ENCODE measurements at places on chromosomes 3 and 15.
A peak's percentile ranks its signal among the peaks of the same experiment; 100 is the strongest.

DNA sequence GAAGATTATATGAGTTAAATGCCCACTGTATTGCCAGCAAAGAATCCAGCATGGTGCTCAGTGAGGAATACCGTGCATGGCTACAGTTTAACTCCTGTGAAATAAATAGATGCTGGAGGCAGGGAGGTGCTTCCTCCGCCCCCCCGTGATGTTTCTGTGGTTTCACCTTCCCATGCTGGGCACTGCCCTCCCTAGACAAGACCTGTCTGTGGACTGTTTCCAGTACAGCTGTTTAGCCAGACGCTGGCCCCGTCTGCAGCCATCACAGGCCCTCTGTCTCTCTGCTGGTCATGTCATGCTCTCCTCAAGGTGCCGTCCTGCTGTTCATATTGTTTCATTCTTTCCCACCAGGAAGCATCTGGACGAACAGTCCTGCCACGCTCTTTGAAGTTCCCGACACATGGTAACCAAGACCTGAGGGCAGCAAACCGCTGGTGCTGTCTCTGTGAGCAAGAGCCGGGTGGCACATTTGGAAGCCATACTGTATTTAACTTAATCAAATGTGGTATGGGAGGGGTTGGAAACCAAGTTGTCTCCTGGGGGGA, 31.4 kb downstream of the GOLGA8S start:
- no peak for DNase-seq

GRCh38 chr3:190345878-190346277, 23.6 kb upstream of the CLDN1 start:
- DNase-seq: no peak

- no peak for DNase-seq
Observed at GRCh38 chr3:16632395-16632794, 27.2 kb upstream of the DAZL start.

GRCh38 chr3:127679534-127680145, 6.9 kb downstream of the ABTB1 start:
- no peak for DNase-seq

GRCh38 chr3:4343258-4343657, 40.1 kb downstream of the SETMAR start:
- DNase-seq: no peak

DNA sequence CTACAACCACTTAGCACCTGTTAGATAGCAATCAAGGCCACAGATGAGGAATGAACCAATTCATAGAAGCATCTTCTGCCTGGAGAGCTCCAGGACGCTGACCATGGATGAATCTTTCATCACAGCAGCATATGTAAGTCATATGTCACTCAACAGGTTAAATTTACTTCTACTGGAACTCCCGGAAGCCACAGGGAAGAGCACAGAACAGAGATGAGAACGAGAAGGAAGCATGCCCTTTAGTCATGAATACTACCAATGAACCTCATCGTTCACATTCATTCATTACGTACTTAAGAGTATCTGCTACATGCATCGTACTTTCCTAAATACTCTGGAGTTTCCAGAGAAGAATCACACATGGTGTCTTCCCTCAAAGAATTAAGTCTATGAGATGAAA, 192.8 kb downstream of the STT3B start:
- no peak for DNase-seq

GRCh38 chr15:78840661-78841375, 29.6 kb upstream of the ADAMTS7 start:
- no peak for DNase-seq

GRCh38 chr3:129432671-129433070, 4.2 kb upstream of the EFCAB12 start:
- DNase-seq: no peak

DNA sequence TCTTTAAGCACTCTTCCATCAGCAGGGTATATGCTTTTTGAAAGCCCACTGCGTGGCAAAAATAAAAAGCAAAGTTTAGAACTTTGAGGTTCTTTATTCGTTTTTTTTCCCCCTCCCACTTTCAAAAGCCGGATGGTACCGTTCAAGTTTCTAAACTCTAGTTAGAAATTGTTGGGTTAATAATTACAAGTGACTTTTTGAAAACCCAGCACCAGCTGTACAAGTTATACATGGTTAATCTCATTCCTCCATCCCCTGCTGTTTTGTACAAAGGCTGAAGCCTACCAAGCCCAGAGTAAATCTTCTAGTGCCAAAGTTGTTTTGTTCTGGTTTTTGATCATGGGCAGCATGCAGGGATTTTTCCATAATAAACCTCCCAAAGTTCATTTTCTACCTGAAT, 48.6 kb downstream of the WDR72 start:
- DNase-seq: no peak

GRCh38 chr3:118628704-118629341, 405.8 kb downstream of the IGSF11 start:
- peak; percentile 62 for DNase-seq

- no peak for DNase-seq
Observed at GRCh38 chr3:164577667-164578210, 500.6 kb downstream of the SI start.

- no peak for DNase-seq
Observed at GRCh38 chr3:184275961-184276910, at the start of gene ECE2. Gene ECE2, plus strand, starts transcription at chr3:184276022. Its CDS starts 132 bp downstream, at chr3:184276154.

GRCh38 chr3:163058031-163058854, 1561.6 kb downstream of the OTOL1 start:
- no peak for DNase-seq

- DNase-seq: peak; percentile 49
Observed at GRCh38 chr15:90869601-90870353, 1.4 kb downstream of the FURIN start.

DNA sequence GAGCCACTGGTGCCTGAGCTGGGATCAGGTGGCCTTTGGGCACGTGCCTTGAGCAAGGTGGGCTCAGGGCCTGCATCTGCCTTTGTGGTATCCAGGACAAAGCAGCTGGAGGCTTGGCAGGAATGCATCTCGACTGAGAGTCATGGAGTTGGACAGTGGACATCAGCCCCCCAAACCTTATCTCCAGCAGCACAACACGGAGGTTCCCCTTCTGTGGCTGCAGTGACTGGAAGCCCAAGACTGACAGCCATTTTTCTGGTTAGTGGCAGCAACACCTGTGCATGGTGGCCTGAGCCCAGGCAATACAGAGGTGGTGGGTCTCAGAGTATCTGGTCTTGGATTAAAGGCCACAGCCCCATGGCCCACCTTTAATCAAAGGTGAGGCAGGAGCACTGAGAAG, 27.8 kb upstream of the TSEN2 start:
- DNase-seq: no peak

- no peak for DNase-seq
Observed at GRCh38 chr3:76063019-76063418, 277.7 kb upstream of the ZNF717 start.

DNA sequence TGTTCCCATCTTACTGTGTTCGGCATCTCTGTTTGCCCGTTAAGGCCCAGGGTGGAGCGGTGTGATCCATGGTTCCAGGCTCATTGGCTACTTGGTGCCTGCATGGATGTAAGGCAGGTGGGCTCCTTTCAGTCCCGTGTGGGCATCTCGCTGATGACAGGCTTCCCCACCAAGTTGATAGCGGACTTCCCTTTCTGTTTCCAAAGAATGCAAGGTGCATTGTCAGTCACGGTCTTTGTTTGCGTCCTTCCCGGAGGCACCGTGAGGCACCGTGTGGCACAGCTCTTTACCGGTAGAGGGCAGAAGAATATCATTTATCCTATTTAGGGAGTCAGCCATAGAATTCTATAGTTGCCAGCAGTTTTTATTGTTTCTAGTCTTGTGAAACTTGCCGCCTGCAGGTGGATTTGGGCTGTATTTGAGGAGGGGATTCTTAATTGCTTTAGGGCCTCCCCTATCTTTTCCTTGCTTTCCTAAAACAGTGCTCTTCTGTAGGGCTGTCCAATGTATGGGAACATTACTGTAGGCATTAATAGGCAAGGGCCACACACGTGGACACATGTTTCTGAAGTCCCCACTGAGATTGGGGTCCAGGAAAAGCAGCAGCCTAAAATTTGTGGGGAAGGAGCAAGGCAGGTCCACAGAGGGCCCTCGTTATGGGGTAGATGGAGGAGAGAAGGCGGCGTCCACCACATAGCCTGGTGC, 244.1 kb downstream of the SLCO3A1 start:
- peak; percentile 75 for DNase-seq

DNA sequence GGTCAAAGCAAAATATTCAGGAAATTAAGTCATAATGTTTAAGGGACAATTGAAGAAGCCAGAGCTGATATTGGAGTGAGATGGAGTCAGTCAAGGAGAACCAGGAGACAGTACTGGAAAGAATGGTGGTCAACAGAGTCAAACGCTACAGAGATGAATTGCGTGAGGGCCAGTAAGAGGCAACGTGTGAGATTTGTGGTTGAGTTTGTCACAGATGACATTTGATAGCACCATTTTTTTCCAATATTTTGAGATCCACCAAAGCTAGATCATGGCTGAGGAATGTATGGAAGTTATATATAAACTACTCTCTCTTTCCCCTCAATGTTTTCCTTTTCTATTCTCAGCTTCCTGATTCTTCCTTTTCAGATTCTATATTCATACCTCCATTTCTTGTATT, 375.1 kb upstream of the ROBO2 start:
- DNase-seq: no peak

- peak; percentile 88 for DNase-seq
Observed at GRCh38 chr15:91866971-91867372, 13.5 kb downstream of the SLCO3A1 start.

GRCh38 chr3:29185706-29186105, 95.2 kb upstream of the RBMS3 start:
- DNase-seq: no peak

DNA sequence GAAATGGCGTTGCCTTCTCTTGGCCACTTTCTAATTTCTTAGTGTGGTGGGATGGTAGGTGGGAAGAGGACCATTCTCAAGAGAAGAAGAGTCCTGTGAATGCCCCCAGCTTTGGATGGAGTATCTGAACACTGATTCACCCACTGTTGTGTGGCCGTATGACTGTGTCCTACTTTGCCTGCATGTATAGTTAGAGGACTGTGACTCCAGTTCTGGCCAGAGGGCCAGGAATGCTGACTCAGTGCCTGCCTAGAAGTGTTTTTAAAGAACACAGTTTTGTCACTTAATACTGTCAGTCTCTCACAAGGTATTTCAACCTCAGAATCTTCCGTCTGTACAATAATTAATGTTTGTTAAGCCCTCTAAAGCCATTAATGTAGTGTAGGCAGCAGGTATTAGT, 2.1 kb downstream of the SEC61A1 start:
- no peak for DNase-seq

- no peak for DNase-seq
Observed at GRCh38 chr15:89641053-89641452, 14.2 kb downstream of the KIF7 start.

DNA sequence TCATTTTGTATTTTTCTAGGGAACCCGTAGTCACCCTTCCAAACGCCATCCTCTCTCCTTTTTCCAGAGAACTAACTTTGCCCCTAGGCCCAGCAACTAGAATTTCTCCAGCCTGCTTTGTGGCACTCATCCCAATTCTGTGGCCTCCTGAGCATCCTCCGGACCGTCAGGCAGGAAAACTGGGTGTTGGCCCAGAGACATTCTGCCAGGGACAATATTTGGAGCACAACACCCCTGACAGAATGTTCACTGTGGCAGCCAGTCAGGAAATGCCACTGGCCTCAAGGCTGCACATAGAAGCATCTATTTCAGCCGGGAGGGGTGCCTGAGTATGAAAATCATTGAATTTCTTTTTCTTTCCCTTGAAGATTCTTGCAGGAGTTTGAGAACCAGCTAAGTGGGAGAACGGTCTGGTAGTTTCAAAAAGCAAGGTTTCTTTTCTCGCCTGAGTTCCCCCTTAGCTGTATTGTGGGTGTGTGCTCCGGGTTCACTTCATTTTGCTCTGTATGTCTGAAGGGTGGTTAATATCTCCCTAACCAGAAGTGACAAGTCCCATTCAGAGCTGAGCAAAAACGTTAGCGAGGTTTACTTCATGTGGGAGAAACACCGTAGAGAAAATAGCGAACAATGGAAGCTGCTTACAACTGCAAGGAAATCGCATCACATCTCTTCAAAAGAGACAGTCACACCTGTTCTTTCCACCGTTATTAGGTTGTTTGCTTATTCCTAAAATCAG, 108.1 kb upstream of the TPM1 start:
- DNase-seq: no peak

GRCh38 chr3:112124907-112125607, 8.0 kb downstream of the GCSAM start:
- DNase-seq: peak; percentile 37

DNA sequence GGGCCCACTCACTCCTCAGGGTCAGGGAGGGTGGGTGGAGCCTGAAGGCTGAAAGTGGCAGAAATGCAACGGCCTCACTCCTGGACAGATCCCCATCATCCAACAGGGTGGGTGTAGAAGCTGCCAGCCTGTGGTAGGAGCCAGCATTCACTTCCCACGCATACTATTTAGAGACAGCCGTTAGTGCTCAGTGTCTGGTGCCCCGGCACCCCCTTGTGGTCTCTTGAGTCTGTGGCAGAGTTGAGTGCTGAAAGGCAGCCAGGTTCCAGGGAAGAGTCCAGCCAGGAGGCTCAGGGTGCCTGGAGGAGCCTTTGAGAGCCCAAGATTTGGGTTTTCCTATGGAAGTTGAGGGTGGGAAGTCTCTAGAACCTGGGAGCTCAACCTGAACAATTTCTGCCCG, 2.1 kb upstream of the GNAT1 start:
- peak; percentile 64 for DNase-seq

All from NCI-H2171 treated with DMSO at 0.1 percent for 48 hours (cell line).